ENCODE measurements at places on chromosomes 4 and X.

DNA sequence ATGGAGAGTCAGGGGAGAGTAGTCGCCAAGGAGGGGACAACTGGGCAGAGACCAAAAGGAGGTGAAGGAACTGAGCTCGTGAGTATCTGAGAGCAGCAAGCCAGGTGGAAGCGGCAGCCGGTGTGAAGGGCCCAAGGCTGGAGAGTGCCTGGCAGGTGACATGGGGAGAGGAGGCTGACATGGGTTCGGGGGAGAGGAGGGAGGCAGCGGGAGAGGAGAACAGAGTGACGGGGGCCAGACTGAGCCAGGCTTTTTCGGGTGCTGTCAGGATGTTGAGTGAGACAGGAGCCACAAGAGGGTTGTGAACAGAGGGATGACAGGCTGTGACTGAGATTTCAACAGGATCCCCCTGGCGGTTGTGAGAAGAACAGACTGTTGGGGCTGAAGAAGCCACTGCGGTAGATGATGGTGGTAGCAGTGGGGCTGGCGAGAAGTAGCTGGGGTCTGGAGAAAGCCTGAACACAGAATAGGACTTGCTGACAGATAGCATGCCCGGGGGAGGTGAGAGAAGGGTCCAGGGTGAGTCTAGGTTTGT lies 5.7 kb downstream of the ELK1 start:
- no peak for DNase-seq

DNA sequence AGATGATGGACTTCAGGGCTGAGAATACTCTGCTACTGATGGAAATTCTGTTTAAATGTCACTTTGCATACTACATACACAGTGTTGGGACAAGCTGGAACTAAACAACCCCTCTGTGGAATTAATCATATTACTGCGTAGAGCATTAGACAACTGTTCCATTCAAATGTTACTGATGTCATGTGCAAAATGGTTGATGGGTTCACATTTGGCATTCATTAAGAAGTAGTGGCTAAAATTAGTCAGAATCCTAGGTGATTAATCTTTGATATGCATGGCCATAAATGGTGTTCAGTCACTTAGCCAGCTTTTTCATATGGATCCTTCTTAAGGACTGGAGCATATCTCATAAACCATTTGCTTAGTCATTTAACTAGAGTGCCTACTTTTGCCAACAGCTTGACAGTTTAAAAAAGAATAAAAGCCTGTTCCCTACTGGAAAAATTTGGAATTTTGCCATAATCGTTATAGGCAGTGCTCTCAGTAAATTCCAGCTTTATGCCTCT lies 105.2 kb downstream of the RNF150 start:
- DNase-seq: no peak

DNA sequence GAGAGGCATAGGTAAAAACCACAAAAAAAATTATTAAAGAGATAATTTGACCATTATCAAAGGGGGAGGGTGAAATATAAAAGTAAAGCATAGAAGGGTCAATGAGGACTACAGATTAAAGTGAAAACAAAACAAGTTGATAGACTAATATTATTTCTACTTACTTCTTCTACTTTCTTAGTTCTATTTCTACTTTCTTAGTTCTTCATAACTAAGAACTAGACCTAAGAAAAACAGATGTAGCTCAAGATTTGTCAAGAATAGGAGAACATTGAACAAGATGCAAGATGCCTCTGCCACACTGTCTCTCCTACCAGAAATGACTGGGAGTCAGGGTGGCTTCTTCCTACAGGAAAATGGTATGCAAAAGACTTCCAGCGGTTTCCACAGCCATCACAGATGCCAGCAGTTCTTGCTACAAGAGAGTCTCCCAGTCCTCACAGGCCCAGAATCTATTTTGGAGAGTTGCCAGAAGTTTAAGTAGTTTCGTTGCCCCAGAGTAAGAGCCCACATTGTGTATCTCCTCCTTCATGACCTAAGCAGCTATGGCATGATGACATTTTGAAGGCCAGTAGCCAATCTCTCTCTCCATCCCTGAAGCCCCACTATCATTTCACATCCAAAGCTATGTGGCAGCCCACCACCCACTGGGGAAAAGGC lies 42.9 kb upstream of the DDX60 start:
- DNase-seq: no peak

DNA sequence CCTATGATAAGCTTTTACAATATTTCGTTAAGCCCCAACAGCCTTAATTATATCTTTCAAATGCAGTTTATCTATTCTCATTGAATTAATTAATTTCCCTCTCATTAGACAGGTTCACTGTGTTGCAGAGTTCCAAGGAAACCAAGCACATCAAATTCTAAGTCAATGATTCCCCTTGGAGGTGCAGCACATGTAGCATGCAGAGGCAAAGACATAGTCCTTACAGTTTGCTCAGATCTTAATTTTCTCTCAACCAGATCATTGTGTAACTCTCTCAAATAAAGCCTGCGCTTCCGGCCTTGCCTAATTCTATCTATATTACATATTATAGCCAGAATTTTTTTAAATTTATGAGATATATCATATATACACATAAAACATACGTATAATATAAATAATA lies 205.4 kb downstream of the GRIA2 start:
- no peak for DNase-seq

DNA sequence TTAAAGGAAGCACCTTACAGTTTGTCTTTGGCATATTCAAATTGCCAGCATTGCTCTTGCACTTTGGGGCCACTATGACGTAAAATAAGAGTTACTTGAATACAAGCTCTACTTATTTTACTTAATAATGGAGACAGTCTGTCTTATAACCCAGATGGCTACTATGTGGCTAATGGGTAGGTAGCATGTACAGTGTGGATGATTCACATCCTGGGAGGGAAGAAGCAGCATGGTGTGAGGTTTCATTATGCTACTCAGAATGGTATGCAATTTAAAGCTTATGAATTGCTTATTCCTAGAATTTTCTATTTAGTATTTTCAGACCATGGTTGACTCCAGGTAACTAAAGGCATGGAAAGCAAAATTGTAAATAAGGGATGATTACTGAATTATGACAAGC lies 761.8 kb upstream of the ATOH1 start:
- DNase-seq: no peak

GRCh38 chr4:175540151-175540550 lies 271.9 kb downstream of the GPM6A start:
- no peak for DNase-seq

- no peak for DNase-seq
Observed at GRCh38 chr4:40812386-40812785, 62.6 kb downstream of the NSUN7 start.

Measured in GM18507 (cell line).